H9 (cell line): ENCODE measurements at places on chromosomes 7 and 10. TPM values are rescaled to one million over a fixed set of nuclear protein-coding genes. Genes with fewer than 3 reads are reported as not detected.

The SLC35B4 gene
- 33.1 and 33.4 TPM in 2 replicates for total RNA-seq

The GBX1 gene
- total RNA-seq: not detected in 2 replicates

The BCL7B gene
- 46.4 and 48.9 TPM in 2 replicates for total RNA-seq

The PTPN20 gene
- total RNA-seq: not detected in 2 replicates

The AKR1C2 gene
- 0.74 and 0.83 TPM in 2 replicates for total RNA-seq
